Bladder microvascular endothelial cell (primary cell): ENCODE measurements at places on chromosomes 3 and 15. TPM values are rescaled to one million over a fixed set of nuclear protein-coding genes. Genes with fewer than 3 reads are reported as not detected.

Gene ARGFX
- total RNA-seq: not detected in 2 replicates

Gene TMEM40
- under 0.01 TPM in 1 of 2 replicates, not detected in the other for total RNA-seq

Gene FSIP1
- 0.16 and 1.2 TPM in 2 replicates for total RNA-seq

Gene RNF123
- total RNA-seq: 17.2 and 37.1 TPM in 2 replicates

Gene RAB6B
- total RNA-seq: 0.32 and 2.1 TPM in 2 replicates

Gene IGF1R
- total RNA-seq: 12.6 and 90.9 TPM in 2 replicates

Gene IQCF5
- total RNA-seq: not detected in 2 replicates

Gene ZNF80
- total RNA-seq: not detected in 2 replicates

Gene GPR149
- not detected in 2 replicates for total RNA-seq
